GM23338 (cell line): ENCODE measurements at places on chromosomes 6 and 20.
A peak's percentile ranks its signal among the peaks of the same experiment; 100 is the strongest.

- peak; percentile 74 for DNase-seq
Observed at GRCh38 chr6:27743787-27744186, 168.4 kb downstream of the OR2B2 start.

DNA sequence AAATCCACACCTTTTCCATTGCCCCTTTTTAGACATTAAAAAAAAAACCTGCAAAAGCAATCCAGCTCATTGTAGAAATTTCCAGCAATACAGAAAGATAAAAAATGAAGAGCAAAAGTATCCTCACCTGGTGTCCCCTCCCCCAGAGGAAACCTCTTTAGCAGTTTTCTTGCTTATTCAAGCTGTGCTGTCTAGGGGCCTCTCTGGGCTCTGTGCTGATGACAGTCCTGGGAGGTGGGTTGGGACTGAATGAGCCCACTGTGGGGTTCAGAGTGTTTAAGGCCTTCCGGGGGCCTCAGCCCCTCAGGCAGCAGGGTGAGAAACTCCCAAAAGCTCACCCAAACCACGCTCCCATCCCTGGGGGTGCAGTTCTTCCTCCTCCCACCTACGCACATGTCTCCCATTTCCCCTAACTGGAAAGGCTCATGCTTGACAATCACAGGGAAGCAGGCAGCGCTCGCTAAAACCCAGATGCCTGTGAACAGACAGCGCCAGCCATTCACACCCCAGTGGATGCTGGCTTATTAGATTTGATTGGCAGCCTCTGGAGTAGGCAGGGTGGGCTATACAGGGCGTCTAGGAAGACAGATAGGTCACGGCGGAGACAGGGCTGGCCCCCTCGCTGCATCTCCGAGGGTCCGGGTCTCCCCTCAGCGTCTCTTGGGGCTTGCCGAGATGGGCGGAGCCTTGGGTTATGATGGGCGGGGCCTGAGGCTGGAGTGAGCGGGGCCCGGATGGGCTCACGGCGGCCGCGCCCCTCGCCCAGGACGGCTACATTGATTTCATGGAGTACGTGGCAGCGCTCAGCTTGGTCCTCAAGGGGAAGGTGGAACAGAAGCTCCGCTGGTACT, 4.6 kb downstream of the GUCA1A start:
- DNase-seq = peak; percentile 93

DNA sequence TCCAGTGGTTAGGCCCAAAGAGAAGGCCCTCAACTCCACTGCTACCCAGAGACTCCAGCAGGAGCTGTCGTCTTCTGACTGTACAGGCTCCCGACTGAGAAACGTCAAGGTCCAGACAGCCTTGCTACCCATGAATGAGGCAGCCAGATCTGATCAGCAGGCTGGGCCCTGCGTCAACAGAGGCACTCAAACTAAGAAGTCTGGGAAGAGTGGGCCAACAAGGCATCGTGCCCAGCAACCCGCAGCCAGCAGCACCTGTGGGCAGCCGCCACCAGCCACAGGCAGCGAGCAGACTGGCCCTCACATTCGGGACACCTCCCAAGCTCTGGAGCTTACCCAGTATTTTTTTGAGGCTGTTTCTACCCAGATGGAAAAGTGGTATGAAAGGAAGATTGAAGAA, 8.1 kb downstream of the LYRM2 start:
- no peak for DNase-seq

GRCh38 chr6:52053038-52053695, 34.2 kb downstream of the PKHD1 start:
- no peak for DNase-seq

- no peak for DNase-seq
Observed at GRCh38 chr6:140071601-140072062, 697.2 kb upstream of the CITED2 start.

- DNase-seq = no peak
Observed at GRCh38 chr6:37081042-37081607, 75.7 kb downstream of the FGD2 start.
